Stimulated activated CD4-positive, alpha-beta T cell treated with anti-CD3 and anti-CD28 coated beads, Interleukin-4, amount 100 ng/mL, for 48 hours (primary cell): ENCODE measurements at places on chromosomes 2 and 18.

- no peak for DNase-seq
These were observed 149.3 kb downstream of the COL6A3 start for GRCh38 chr2:237264480-237265219.

DNA sequence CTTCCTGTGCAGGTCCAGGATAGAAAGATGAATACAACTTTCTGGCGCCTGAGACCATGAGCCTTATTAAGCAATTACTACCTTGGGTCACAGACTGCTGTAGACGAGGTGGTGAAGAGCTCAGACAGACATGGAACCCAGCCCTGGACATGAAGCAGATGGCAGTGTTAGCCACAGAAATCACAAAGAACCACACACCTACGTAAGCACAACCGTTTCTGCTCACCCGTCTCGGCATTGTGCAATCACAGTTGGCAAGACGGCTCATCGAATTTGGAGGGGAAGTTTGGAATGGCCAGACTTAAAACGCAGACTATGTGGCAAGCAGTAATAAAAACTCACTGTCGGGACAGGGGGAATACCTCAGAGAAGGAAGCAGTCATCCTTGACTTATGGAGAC is 24.3 kb upstream of the ASPRV1 start:
- DNase-seq: no peak

DNA sequence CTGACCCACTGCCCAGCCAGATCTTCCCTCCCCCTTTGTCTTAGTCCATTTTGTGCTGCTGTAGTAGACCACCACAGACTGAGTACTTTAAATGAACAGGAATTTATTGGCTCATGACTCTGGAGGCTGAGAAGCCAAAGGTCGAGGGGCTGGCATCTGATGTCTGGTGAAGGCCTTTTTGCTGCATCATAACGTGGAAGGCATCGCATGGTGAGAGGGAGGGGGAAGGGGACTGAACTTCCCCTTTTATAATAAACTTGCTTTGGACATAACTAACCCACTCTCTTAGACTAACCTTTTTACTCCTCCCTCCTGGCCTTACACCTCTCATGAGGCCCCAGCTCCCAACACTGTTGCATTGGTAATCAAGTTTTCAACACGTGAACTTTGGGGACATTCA is 83.8 kb downstream of the MAP4K4 start:
- DNase-seq: no peak

DNA sequence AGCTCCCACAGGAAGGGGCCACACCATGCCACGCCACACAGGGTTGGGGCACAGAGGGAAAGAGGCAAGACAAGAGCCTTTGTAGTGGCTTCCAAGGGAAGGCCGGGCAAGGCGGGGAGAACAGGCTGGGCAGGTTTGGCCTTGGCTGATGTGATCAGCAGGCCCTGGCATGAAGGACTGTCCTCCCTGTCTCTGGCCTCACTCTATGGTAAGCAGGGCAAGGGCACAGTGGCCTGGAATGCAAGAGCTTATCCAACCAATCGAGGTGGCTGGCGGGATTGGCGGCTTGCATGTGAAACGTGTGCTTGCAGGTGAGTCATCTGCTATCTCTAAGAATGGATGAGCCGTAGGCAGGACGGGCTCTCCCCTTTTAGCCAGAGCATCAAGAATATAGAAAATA is 6.4 kb upstream of the ATP9B start:
- DNase-seq: no peak

DNA sequence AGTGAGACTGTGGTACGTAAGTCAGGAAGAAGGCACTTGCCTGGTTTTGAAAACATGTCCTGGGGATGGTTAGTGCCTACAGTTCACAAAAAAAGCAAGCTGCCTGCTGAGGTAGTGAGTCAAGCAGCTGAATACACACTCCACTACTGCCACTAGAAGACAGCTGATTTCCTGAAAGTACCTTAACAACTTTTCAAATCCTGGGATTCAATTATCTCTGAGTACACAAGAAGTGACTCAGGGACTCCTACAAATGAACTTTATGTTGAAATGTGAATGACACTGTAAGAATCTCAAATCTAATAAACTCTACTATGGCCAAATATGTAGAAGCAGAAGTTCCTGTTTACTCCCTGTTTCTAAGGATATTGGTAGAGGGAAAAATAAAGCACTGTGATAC is 58.0 kb upstream of the ARL5A start:
- no peak for DNase-seq

DNA sequence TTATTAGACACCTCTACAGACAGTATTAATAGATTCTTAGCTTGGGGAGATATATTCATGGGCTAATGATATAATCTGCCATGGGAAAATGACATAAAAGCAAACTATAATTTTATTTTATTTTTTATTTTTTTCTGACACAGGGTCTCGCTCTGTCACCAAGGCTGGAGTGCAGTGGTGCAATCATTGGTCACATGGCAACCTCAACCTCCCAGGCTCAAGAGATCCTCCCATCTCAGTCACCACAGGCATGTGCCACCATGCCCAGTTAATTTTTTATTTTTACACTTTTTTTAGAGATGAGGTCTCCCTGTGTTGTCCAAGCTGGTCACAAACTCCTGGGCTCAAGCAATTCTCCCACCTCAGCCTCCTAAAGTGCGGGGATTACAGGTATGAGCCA is 39.3 kb downstream of the RTN4 start:
- no peak for DNase-seq
